A549 treated with dexamethasone at 1 μM for 4 hours (cell line): ENCODE measurements at places on chromosomes 1 and 21. TPM values are rescaled to one million over a fixed set of nuclear protein-coding genes. Genes with fewer than 3 reads are reported as not detected.

The FCRL2 gene
- total RNA-seq: not detected in 5 replicates

The CHODL gene
- 0.03 TPM in 1 of 5 replicates, not detected in the others for total RNA-seq

The YBEY gene
- 25.7 to 33.6 TPM (median 28.6 TPM) in 5 replicates for total RNA-seq

The S100A6 gene
- 2,947 to 3,960 TPM (median 3,059 TPM) in 5 replicates for total RNA-seq

The KLF17 gene
- 0.33 to 0.64 TPM (median 0.42 TPM) in 5 replicates for total RNA-seq

The ARL8A gene
- total RNA-seq: 44.8 to 60.7 TPM (median 52.4 TPM) in 5 replicates

The MMEL1 gene
- total RNA-seq: 0.08 TPM in 1 of 5 replicates, not detected in the others

The RPTN gene
- 0.02 TPM in 1 of 5 replicates, not detected in the others for total RNA-seq

The TACSTD2 gene
- total RNA-seq: not detected in 5 replicates

The PLA2G2F gene
- not detected in 5 replicates for total RNA-seq

The C1orf226 gene
- 0.64 to 0.92 TPM (median 0.76 TPM) in 5 replicates for total RNA-seq

The SRP9 gene
- total RNA-seq: 210 to 367 TPM (median 224 TPM) in 5 replicates

The CLCA4 gene
- not detected in 5 replicates for total RNA-seq

The FCRL4 gene
- not detected in 5 replicates for total RNA-seq

The F5 gene
- 0.09 to 0.36 TPM (median 0.12 TPM) in 5 replicates for total RNA-seq

The PALMD gene
- 0.16 to 0.27 TPM (median 0.19 TPM) in 5 replicates for total RNA-seq

The PLEKHA6 gene
- 23.6 to 47.3 TPM (median 41.4 TPM) in 5 replicates for total RNA-seq

The OR6K3 gene
- total RNA-seq: not detected in 5 replicates

The TFF2 gene
- not detected in 5 replicates for total RNA-seq

The VASH2 gene
- 1.8 to 3.3 TPM (median 2.7 TPM) in 5 replicates for total RNA-seq

The LCE1B gene
- 0.08 TPM in 1 of 5 replicates, not detected in the others for total RNA-seq

The CRP gene
- not detected in 5 replicates for total RNA-seq

The NID1 gene
- 6.1 to 10.7 TPM (median 8.8 TPM) in 5 replicates for total RNA-seq

The FCRL6 gene
- total RNA-seq: not detected in 5 replicates

The ACTA1 gene
- total RNA-seq: 0.09 to 0.17 TPM (median 0.10 TPM) in 3 of 5 replicates, not detected in the others

The AUNIP gene
- total RNA-seq: 8.9 to 10.3 TPM (median 9.5 TPM) in 5 replicates

The LCE1C gene
- total RNA-seq: 0.14 TPM in 1 of 5 replicates, not detected in the others

The FAM177B gene
- total RNA-seq: not detected in 5 replicates
